ENCODE measurements at places on chromosomes 12 and 14.

- no peak for DNase-seq
Observed at GRCh38 chr14:30656190-30656632, 34.1 kb downstream of the SCFD1 start.

GRCh38 chr12:49917166-49917787 lies 13.6 kb upstream of the FAIM2 start:
- DNase-seq: no peak

DNA sequence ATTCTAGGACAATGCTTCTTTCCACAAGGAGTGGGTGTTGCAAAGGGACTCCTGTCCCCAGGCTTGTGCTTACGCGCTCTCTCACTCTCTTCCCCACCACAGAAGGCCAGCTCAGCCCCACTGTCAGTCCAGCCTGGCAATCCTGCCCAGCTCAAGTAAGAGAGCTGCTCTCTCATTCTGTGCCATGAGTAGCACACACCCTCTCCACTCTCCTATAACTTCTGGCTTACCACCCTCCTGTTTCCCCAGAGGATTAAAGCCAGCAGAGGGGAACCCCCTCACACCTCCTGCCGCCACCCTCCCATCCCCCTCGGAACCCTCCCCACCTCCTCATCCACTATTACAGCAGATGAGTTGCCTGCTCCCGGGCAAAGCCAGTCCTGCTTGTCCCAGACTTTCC lies 17.1 kb downstream of the NCKAP5L start:
- peak; percentile 7 for DNase-seq

GRCh38 chr12:27180906-27181505 lies 63.1 kb upstream of the STK38L start:
- DNase-seq: no peak

- DNase-seq: no peak
Observed at GRCh38 chr14:50670196-50670865, 2.2 kb upstream of the SAV1 start.

DNA sequence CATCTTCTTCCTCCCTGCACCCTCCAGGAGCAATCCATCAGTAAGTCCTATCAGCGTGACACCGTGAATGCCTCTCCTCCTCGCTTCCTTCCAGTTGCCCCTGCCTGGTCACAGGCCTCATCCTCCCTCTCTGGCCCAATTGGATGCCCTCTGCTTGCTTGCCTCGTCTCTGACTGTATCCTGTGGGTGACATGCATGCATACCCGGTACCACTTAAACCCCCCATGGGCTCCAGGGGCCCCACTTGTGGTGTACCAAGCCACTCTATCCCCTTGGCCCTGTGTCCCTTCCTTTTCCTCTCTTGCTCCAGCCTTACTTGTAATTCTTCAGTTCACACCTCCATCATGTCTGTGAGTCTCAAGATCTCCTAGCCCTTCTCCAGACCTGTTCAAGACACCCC lies 106.0 kb upstream of the RTL1 start:
- no peak for DNase-seq

- no peak for DNase-seq
Observed at GRCh38 chr14:34536951-34537676, 2.4 kb downstream of the EAPP start.

DNA sequence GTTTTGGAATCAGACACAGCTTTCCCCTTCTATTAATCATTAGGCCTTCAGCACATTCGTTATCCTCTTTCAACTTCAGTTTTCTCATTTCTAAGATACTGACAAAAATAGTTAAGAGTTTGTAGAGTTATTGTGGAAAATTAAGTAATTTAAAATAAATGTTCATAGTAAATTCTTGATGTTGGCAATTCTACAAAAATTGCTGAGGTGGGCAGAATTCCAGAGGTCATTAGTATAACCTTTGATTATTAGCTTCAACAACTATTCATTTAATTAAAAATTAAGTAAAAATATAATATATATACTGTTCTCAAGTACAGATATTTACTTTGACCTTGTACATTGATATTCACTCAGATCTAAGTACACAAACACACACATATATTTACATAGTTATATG lies 58.5 kb downstream of the DIO2 start:
- no peak for DNase-seq

- no peak for DNase-seq
Observed at GRCh38 chr14:61218157-61218556, 63.0 kb downstream of the TMEM30B start.

GRCh38 chr14:67942080-67942710 lies 122.6 kb downstream of the RAD51B start:
- no peak for DNase-seq

DNA sequence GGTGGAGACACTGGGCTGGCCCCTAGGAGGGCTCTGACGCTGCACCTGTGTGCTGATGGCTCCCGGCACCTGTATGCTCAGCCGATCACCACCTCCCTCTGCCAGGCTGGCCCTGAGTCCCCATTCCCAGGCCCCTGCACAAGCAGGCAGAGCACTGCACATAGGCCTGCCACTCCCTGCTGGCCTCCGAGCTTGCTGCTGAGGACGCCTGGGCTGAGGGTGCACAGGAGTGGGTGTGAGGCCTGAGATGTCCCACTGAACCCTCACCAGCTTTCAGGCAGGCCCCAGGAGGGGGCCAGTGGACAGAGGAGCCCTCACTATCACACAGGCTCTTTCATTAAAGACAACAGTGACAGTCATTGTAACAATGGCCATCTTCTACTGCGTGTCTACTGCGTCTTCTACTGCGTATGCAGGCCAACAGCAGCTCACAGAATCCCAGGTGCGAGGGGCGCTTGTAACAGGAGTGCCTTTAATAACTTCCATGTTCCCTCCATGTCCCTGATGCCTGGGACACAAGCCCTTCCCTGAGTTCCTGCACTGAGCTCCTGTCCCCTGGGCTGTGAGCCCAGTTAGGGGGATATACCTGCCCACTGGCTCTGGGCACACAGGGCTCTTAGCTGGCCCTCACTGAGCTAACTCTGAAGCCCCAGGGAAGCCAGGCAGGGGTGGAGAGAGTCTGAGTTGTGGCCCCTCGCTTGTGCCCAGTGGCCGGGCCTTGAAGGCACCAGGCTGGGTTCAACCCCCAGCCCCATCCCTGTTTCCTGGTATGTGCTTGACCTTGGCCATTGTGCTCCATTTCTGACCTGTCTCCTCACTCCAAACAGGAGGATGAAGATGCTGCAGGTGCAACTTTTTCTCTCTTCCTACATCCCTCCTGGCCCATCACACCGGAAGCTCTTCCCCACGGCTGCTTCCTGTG lies 71.3 kb downstream of the PRIMA1 start:
- no peak for DNase-seq

DNA sequence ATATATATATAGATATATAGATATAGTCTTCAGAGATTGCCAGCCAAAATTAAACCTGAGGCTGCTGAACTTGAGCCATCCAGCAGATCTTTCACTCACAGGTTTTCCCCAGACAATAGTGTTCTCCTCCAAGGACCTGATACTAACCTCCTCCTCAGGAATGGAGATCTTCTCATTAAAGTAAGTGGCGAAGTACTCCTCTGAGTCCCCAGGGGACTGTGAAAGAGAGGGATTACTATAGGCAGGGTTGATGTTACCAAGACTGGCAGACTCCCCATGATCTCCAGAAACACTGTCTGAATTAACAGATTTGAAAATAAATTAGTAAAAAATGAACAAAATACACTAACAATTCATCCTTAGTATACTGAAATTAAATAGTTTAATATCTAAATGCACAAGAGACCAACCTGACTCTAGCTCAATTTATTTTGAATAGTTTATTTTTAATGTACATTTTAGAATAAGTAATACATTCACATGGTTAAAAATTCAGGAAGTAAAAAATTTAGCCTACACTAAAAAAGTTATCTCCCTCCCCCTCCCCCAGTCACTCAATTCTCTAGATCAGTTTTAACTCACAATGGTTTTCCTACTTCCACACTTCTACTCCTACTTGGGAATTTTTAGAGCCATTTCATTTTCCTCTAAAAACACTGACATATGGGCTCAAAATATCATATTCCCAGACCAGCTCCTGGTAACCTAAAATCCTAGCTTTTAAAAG lies 17.7 kb downstream of the SLC11A2 start:
- DNase-seq: no peak

- no peak for DNase-seq
Observed at GRCh38 chr12:95205016-95205624, 12.1 kb downstream of the FGD6 start.

DNA sequence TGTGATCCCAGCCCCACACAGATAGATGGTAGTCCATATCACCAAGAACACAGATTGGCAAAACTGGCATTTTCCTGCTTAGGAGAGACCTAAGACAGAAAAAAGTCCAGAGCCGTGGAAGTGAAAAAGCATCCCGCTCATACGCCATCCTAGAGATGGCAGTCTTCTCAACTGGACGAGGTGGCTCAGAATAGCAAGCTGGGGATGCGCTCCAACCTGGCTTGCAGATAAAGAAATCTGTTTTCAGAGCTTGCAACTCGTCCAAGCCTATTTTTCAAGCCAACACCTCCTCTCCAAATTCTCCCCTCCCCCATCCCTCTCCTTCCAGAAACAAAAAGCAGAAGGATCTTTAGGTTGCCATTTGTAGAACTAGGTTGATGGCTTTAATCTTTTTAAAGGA lies 74.3 kb upstream of the OTX2 start:
- DNase-seq: no peak

DNA sequence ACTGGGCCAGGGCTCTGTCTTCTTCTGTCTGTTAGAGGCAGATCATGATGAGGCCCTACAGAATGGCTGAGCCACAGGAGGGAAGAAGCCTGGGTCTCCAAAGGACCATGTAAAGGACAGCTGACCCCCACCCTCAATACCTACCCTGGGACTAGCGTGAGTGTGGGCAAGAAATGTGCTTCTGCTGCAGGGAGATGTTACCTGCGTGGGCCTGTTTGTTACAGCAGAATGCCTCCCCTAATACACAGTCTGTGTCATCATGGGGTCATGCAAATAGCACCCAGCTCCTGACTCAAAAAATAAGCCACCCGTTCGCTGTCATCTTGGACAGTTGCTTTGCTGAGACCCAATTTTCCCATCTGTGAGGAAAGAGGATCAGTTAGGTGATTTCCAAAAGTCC lies 90.6 kb downstream of the CALM1 start:
- no peak for DNase-seq
